Spinal cord (tissue), 10 donors: ENCODE measurements at places on chromosomes 7 and 10. TPM values are rescaled to one million over a fixed set of nuclear protein-coding genes. Genes with fewer than 3 reads are reported as not detected.

The CFAP46 gene
- 5.3 TPM for total RNA-seq

- no peak for DNase-seq
These were observed 118.1 kb downstream of the GLRX3 start for GRCh38 chr10:130254243-130254642.

GRCh38 chr7:142000244-142000643, 4.6 kb downstream of the MGAM start:
- no peak for DNase-seq

DNA sequence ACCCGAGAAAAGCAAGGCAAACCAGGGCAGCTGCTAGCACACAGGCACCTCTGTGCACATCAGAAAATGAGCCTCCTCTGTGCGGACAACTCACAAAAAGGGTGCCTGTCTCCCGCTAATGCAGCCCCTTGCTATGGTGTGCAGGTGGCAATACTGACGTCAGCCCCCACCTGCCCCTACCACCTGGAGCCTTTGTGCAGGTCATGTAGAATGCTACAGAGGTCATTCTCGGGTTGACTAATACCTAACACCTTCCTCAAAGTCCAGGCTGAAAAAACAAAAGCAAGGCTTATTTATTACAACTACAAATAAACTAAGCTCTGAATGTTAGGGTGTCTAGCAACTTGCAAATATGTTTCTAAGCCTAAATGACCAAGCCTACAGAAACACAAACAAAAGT, 13.9 kb downstream of the PIP4K2A start:
- no peak for DNase-seq

- no peak for DNase-seq
These were observed 78.3 kb downstream of the BICC1 start for GRCh38 chr10:58590924-58591323.

- no peak for DNase-seq
These were observed 565.2 kb downstream of the TCERG1L start for GRCh38 chr10:130746311-130746710.
